ENCODE measurements at places on chromosomes 2 and 18.

DNA sequence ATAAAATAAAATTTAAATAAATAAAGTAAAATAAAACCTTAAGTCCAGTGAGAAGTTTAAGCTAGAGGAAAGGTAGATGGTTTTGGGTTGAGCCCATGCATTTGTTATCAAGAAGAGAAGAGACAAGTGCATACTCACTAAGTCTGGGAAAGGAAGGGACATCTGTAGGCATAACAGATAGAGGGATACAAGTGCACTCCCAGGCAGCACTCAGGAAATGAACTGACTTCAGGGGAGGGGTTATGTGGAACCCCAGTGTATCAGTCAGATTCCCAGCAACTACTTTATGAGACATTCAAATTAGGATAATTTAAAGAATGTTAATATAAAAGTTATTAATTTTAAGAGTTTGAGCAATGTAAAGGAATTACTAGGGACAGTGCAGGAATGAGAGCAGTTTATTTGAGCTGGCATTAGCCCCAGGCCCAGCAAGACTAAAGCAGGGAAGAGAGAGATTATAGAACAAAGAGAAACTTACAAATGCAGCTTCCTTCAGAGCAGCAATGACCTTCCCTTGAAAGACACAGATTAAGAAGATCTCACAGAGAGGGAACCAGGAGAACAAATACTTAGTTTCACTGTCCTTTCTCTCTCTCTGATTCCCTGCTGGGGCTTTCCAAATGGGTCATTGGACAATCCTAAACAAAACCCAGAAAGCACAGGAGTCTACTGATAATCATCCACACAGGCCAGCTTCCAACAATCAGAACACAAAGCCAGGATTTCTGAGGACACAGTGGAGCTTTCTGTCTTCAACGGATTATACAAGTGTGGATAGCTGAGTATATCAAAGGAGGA lies 109.7 kb downstream of the ERBB4 start:
- DNase-seq = no peak

DNA sequence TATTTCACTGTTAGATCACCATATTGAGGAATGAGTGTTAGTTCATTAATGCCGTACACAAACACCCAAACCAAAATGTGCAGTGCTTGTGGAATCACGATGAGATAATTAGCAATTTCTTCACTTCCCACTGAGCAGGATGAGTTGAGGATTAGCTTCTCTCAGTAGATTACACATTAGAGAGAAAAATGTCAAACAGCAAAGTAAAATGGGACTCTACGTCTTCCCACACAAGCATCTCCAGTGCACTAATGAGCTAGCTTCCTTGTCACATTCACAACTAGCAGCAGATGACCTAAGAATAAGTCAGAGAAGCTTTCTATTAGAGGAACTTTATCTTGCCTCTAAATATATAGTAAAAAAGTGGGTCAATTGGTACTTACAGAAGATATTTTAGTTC lies 926.9 kb downstream of the TSN start:
- no peak for DNase-seq

DNA sequence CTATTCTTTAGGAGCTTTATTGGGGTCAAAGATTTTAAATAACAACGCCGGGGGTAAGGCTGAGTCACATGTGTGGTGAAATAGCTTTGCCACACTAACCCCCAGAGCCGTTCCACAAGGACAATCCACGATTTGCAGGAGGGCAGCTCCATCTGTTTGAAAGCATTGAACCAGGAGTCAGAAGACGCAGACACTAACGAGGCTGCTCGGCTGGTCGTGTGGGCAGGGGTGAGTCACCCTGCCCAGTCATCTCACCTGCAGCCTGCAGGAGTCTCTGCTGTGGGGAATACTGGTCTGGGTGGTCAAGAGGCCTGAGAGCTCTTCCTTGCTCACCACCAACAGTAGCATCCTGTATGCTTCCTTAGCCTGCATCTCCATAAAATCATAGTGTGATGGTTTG lies 149.2 kb upstream of the NCK2 start:
- DNase-seq = no peak

DNA sequence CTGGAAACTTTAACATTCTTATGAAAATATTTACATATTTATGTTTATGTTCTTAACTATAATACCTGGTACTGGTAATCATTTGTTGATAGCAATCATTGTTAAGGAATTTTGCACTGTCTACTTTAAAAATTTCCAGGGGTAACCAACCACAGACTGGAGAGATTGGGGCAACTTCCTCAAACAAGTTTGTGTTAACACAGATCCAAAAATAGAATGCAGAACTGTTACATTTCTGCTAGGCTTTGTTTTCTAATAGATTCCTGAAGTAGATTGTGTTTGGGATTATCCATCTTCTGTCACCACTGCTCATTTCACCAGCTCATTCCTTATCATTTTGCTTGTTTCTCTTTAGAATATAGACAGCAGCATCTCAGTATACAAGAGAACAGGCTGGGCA lies 23.7 kb downstream of the RNF125 start:
- no peak for DNase-seq

DNA sequence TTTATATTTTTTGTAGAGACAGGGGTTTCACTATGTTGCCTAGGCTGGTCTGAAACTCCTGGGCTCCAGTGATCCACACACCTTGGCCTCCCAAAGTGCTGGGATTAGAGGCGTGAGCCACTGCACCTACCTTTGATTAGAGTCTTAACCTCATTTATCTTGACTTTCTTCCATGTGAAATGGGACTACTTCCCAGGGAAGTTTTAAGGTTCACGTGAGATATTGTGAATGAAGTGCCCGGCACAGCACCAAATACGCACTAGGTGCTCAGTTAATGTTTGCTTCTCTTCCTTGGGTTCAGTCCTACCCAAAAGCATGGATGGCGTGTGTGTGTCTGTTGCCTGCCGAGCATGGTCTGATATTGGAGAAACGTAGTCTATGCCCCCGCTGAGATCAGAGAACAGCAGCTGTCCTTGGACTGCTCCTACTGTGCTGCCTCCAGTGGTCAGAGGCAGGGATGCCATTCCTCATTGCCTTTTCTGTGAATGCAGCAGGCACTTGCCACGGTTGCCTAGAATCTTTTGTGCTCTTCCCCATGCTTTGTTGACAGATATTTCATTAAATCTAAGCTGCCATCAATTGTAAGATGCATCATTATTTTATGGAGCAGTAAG lies 12.3 kb upstream of the TFCP2L1 start:
- peak; percentile 68 for DNase-seq

GRCh38 chr2:144943986-144944385 lies 424.1 kb upstream of the ZEB2 start:
- no peak for DNase-seq

DNA sequence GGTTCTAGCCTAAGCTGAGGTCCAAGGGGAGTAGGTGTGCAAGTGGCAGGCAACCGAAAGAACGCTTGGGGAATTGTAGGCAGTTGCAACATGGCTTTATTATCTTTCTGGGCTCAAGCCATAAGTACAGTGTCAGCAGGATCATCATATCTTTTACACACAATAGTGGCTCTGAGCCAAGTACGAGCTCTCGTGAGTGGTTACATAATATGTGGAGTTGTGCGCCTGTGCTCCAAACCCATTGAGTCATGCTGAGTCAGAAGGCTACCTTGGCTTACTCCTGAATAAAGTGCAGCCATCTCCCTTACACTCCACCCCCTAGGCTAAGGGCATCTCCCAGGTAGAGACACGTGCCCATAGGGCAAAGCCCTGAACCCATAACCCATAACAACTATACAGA lies 233.9 kb downstream of the SATB2 start:
- no peak for DNase-seq

DNA sequence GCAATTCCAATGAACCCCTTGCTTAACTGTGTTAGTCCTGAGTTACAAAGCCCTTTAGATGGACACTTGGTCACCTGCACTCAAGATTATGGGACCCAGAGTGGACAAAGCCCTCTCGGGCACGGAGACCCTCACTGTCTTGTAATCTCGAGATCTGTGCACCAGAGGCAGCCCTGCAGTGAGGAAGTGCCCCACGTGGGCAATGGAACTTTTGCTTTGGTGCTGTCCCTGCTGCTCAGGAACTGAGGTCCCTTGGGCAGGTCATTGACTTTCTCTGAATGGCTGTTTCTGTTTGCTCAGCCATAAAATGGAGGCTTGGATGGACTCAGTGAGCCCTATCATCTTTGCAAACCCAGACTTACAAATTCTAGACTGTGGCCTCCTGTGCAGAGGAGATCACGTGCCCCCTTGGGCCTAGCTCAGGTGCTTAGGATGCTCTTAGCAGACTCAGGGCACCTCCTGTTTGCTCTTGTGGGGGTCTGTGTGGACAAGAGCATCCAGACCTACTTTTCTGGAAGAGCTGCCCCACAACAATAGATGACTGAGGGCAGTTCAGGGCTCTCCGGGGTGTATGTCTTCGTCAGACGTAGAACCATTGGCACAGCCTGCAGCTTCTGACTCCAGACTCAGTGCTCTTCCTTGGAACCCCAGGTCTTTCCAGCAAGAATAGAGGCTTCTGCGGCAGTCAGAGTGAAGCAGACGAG lies 94.5 kb upstream of the HS6ST1 start:
- no peak for DNase-seq

- no peak for DNase-seq
Observed at GRCh38 chr2:158025255-158025996, 76.2 kb upstream of the UPP2 start.

DNA sequence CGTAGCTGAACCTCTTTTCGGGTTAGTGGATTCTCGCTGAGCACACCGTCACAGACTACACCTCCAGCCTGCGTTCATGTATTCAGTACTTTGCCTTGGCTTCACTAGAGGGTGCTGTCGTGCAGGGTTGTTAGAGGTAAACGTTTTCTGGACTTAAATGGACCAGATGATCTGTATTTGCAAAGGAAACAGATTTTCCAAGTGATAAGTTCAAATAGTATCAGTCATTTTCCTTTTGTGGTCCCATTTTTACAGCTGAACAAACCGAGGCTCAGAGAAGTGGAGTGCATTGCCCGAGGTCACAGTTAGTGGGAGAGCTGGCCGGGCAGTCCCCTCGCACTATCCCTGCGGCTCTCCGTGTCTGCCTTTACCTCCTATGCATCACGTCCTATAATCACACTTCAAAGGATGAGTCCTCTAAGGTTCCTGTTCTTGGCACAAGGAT lies 125.9 kb downstream of the MAP4K4 start:
- no peak for DNase-seq

DNA sequence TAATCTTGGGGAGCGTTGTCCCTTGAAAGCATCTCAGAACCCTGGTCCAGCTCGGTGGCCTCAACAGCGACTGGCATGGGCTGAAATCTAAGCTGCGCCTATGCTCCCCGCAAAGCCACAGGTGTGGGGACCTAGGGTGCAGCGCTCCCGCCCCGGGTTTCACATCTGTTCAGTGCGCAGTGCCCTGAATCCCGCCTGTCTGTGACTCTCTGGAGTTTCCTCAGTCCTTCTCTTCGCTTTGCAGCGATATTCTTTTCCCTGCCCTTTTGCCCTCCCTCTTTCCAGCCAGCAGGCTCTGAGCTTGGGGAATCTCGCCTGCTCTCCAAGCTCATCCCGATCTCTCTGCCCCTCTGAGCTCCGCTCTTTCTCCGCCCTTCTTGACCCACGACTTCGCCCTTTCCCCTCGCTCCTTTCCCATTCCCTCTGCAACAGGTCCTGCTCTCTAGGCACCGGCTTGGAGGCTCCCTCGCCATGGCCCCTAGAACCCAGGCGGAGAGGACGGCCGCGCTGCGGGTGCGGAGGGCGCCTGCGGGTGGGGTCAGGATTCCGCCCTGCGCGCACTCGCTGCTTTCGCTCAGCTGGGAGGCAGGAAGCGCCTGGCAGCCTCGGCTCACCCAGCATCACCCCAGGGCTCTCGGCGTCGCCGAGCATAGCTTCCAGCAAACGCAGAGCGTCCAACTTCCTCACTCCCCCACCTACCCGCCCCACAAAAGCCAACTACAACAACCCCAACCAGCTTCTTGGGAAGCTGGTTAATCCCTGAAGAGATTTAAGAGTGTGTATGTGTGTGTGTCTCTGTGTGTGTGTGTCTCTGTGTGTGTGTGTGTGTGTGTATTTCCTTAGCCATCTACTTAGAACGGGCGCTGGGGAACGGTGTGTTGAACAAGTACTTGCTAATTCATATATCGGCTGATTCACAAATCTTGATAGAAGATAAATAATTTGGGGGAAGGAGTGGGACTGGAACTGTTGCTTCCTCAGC lies 1.1 kb downstream of the GRP start:
- no peak for DNase-seq

GRCh38 chr2:208006337-208006736 lies 19.0 kb downstream of the PLEKHM3 start:
- DNase-seq = no peak

DNA sequence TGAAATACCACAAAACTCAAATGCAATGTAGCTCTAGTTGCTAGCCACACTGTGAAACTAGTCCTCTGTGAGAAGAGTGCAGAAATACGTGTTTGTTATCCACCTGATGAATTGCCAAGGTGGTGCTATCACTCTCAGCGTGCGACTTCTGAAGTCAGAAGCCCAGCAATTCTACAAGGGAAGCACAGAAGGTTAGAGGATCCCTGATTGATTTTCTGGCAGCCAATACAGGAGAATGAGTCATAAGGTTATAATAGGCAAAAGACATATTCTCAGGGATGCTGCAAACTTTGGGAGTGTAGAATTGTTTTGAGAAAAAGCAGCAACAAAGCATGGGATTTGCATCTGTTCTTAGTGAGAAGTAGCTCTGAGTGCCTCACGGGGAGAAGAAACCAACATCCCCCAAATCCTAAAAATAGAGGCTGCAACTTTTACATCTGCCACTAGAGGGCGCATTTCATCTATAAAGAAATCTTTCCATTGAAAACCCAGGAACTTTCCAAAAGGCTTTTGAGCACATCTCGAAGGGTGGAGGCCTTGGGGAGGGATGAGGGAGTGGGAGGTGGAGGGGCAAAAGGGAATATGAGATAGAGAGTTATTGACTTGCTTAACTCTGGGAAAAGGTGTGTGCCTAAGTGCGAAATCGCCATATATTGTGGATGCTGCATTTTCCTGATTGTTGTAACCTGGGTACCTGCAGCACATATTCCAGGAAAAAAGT lies 78.0 kb downstream of the TMEM182 start:
- DNase-seq = peak; percentile 23

GRCh38 chr18:26978812-26979341 lies 113.4 kb upstream of the AQP4 start:
- DNase-seq = no peak

DNA sequence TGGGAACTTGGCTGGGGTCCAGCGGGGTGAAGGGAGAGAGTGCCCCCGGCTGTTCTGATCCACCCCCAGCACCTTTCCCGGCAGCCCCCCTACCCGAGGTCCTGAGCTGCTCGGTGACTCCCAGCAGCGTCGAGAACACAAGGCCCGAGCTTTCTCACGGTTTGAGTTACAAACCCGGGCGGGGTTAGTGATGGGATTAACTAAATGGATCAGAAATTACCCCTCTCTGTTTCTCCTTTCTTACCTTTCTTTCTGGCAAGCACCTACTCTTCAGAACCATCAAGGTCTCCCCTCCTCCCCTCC lies 139.4 kb upstream of the GPC1 start:
- no peak for DNase-seq

GRCh38 chr2:148982282-148982681 lies 56.2 kb upstream of the LYPD6B start:
- DNase-seq = no peak
